ENCODE measurements at places on chromosomes 1 and 21. TPM values are rescaled to one million over a fixed set of nuclear protein-coding genes. Genes with fewer than 3 reads are reported as not detected.

DNA sequence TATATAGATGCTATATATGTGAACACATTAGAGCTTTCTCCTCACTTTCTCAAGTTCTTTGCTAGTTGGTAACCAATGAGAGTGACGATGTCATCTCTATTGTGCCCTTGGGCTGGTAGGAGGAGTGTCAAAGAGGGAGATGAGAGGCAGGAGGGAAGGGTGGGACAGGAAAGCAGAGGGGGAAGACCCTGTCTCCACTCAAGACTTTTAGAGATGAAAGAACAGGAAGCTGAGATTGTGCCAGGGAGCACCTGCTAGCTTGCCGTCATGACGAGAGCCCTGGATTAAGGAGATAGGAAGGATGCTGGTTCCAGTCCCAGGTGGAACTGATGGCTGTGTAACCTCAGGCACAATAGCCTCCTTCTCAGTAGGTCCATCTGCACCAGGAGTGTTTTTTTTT lies 16.7 kb downstream of the CNR2 start:
- no peak overlapping the region for H3K4me3 ChIP-seq
- H3K36me3 ChIP-seq = no peaks in the 10 kb centered on the region
- H3K27ac ChIP-seq = no peak overlapping the region
- DNase-seq = no peak
- H3K27me3 ChIP-seq = peaks cover 20% of the 10 kb centered on the region

- H3K4me1 ChIP-seq = no peaks in the 10 kb centered on the region
- H3K27ac ChIP-seq = no peak overlapping the region
- H3K27me3 ChIP-seq = peaks cover 56% of the 10 kb centered on the region
- peaks cover 16% of the 10 kb centered on the region for H3K36me3 ChIP-seq
- no peak overlapping the region for H3K4me3 ChIP-seq
Observed at GRCh38 chr1:159968901-159969300, 14.9 kb upstream of the SLAMF9 start.

DNA sequence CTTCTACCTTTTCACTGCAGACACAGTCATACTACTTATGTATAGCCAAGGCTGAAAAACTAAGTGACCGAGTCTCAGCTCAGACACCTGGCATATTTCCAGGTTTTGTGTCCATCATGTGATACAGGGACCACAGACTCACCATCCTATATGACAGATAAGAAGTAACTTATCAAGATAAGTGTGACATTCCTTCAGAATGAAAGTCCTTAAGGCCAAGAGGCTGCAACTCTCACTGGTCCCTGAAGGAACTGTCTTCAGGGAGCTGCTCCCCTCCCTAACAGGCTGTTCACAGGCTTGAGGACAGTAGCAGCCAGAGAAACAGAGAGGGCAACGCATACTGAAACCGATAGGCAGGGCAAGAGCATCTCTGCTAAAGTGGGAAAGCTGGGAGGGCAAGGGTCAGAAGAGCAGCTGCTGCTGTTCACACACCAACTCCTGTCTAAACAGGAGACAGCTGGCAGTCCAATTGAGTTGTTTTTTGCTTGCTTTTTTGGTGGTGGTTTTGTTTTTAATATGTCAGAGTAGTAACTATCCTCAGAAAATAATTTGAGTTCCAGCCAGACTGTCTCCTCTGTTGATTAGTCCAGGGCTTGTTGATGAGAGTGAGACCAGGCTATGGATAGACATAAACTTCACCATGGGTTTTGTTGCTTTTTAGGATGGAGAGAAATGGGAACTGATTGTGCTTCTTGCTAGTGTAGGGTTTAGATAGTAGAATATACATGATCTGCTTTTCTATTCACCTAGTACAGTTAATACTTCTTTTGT lies 67.7 kb downstream of the MACF1 start:
- DNase-seq = no peak
- no peaks in the 10 kb centered on the region for H3K27me3 ChIP-seq
- no peaks in the 10 kb centered on the region for H3K36me3 ChIP-seq

DNA sequence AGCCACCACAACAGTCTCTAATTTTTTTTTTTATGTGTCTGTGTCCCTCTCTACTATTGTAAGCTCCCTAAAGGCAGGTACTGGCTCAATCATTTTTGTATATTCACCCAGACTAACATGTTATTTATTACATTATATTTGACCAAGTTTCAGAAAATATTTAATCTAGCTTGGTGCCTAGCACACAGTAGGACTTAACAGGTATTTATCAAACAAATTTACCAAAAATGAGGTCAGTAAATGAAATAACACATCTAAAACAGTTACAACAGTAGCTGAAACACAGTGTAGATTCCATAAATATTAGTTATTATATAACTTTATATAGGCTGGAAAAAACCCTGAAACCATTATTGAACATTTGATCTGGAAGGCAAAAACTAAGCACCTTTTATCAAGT lies 2.7 kb downstream of the NRDC start:
- H3K4me3 ChIP-seq = no peak overlapping the region
- H3K36me3 ChIP-seq = no peaks in the 10 kb centered on the region
- H3K4me1 ChIP-seq = peaks cover 28% of the 10 kb centered on the region
- H3K27ac ChIP-seq = no peak overlapping the region

DNA sequence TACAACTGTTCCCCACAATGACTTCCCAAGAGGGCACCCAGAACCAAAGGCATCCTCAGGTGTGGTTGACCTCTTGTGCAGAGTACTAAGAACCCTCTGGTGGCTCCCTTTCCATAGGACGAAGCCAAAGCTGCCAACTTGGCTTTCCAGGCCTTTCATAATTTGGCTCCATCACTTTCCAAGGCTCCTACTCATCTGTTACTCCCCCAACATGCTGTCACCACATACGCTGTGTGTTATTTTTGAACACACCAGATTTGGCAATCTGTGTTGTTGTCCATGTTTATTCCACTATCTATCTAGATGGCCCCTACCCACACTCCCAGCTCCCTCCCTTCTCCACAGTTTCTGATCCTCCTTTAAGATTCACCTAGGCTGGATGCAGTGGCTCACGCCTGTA lies 10.2 kb upstream of the NKAIN1 start:
- no peaks in the 10 kb centered on the region for H3K4me1 ChIP-seq
- no peak overlapping the region for H3K4me3 ChIP-seq
- H3K36me3 ChIP-seq = no peaks in the 10 kb centered on the region
- H3K27me3 ChIP-seq = no peaks in the 10 kb centered on the region

- peaks cover 23% of the 10 kb centered on the region for H3K36me3 ChIP-seq
- H3K4me3 ChIP-seq = peak overlapping the region; percentile 94
- H3K27ac ChIP-seq = peak overlapping the region; percentile 95
- H3K4me1 ChIP-seq = peaks cover 19% of the 10 kb centered on the region
Observed at GRCh38 chr1:160284220-160284781, 632 bp downstream of the PEX19 start.

DNA sequence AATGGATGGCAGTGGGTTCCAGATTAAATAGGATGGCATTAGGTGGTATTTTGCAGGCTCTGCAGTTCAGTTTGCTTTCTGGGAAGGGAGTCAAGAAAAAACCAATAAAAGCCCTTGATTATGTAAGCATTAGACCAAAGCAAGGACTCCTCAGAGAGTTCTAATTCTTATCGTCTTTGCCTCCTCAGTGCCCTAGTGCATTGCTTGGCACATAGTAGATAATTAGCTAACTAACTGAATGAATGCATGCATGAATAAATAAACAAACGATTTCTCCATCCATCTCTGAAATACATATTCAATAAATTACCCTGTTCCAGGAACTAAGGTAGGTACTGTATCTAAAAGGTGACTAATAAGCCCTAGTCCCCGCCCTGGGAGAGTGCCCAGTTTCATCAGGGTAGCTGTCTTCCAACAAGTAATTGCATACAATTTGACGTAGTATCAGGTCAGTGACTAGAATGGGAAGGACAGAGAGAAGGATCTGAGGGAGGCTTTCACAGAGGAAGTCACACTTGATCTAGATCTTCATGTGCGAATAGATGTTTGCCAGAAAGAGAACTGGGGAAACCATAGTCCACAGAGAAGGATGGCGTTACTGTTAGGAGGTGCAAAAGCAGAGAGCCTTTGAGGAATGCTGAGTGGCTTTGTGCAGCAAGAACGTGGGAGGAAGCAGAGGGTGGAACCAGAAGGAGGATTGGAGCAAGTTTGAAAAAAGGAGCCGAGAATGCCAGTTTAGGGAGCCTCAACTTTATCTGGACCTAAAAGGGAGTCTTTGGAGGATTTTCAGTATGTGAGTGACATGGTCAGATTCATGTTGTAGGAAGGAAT lies 111.4 kb downstream of the TBX19 start:
- no peak for DNase-seq
- H3K27ac ChIP-seq = no peak overlapping the region
- H3K4me1 ChIP-seq = peaks cover 3% of the 10 kb centered on the region
- no peak overlapping the region for H3K4me3 ChIP-seq
- peaks cover 24% of the 10 kb centered on the region for H3K27me3 ChIP-seq

DNA sequence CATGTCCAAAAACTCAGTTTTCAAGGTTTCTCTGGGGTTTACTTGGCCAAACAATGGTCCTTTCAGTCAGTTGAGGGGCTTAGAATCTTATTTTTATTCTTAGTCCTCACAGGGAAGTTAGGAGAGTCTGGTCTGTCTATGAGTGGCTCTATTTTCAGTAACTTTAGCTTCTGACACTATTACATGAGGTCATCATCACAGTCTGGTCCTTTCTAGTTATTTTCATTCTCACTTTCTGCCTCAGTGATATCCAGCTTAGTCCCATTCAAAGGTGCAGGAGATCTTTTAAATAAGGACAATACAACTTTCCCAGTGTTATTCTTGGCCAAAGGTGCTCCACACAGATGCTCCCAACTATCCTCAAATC lies 30.0 kb upstream of the FGGY start:
- no peaks in the 10 kb centered on the region for H3K36me3 ChIP-seq
- no peak for DNase-seq
- no peak overlapping the region for H3K4me3 ChIP-seq
- H3K27me3 ChIP-seq = no peaks in the 10 kb centered on the region
- peaks cover 8% of the 10 kb centered on the region for H3K4me1 ChIP-seq

DNA sequence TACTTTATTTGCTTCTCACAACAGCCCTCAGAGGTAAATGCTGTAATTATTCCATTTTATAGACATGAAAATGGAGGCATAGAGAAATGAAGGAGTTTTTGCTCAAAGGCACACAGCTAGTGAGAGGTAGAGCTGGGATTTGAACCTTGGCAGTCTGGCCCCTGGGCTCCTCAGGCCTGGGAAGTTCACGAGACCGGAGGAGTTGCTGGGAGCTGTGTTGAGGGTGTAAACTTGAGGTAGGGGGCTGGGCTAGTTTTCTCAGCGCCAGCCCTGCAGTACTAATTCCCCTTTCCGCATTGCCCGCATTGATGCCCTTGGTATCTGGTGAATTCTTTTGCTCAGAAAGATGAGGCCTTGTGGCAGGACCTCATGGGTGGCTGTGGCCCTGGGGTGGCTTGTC lies 73.3 kb downstream of the PTPRU start:
- H3K4me1 ChIP-seq = no peaks in the 10 kb centered on the region
- H3K4me3 ChIP-seq = no peak overlapping the region
- H3K27me3 ChIP-seq = no peaks in the 10 kb centered on the region
- H3K36me3 ChIP-seq = peaks cover 15% of the 10 kb centered on the region
- DNase-seq = peak; percentile 26

GRCh38 chr1:54716299-54717047 lies 812 bp downstream of the TTC4 start:
- peaks cover 7% of the 10 kb centered on the region for H3K36me3 ChIP-seq
- H3K27me3 ChIP-seq = no peaks in the 10 kb centered on the region
- peaks cover 19% of the 10 kb centered on the region for H3K4me1 ChIP-seq

NUP210L gene
- total RNA-seq = 0.19 TPM

LORICRIN gene
- not detected for total RNA-seq

SLC2A5 gene
- total RNA-seq = 0.27 TPM

CELSR2 gene
- total RNA-seq = 8.6 TPM

IL19 gene
- not detected for total RNA-seq

CCDC181 gene
- 0.90 TPM for total RNA-seq

WDR64 gene
- total RNA-seq = not detected
